T-helper 22 cell (primary cell): ENCODE measurements at places on chromosomes 5 and 9.

GRCh38 chr5:131413605-131414559 is 150.0 kb downstream of the CDC42SE2 start:
- no peak for DNase-seq

DNA sequence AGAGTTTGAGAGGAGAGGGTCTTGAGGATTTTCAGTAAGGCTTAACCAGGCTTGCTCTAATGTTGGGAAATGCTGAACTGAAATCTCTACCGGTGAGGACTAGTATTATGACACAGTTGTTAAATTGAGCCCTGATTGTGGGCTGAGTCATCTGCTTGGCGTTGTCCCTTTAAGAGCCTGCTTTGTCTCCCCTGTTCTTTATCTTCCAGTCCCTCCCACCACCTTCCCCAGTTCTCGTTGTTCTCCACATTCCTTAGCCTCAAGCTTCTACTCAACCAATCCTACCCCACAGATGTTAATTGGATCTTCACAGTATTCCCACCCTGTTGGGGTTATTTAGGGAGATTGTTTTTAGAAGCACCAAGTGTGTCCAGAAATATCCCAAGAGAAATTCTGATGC is 57.6 kb downstream of the ANKRD55 start:
- DNase-seq: no peak

GRCh38 chr9:136044971-136045594 is 50.0 kb downstream of the NACC2 start:
- no peak for DNase-seq

DNA sequence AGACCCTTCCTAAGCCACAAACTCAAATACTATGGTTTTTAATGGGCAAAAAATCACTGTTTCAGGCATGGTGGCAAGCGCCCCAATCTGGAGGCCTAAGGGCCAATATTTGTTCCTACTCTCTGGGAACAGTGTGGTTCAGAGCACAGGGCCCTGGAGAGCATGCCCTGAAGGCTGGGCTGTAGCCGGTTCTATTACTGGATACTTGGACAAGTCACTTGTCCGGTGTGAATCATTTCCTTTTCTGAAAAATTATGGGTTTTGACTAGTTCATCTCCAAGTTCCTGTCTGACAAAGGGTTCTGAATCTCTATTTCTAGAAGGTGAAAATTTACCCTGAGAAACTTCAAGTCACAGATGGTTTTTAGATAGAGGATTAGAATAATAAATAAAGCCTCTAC is 75.0 kb downstream of the OTULIN start:
- no peak for DNase-seq

DNA sequence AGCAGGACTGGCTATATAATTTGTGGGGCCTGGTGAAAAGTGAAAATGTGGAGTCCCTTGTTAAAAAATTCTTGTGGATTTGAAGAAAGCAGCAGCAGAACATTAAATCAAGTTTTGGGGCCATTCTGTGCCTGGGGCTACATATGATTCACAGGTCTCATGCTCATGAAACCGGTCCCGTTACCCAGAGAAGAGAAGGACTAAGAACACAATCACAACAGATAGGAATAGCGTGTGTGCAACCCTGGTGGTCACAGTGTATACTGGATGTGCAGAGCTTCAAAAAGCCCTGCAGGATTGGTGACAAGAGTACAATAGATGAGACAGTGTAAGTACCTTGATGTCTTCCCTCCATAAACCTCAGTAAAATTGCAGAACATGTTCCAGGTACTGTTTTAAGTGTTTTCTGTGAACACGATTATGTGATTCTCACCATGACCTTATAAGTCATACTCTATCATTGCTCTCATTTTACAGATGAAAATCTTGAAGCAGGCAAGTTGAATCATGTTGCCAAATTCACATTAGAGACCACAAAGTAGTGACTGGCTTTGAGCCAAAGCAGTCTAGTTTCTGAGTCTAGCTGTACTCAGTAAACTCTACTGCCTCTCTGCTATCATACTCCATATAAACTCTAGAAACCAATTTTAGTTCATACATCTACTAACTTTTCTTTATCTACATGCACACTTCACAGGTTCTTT is 636.5 kb downstream of the TAF11L14 start:
- no peak for DNase-seq

- DNase-seq: no peak
These were observed 69.5 kb upstream of the GARNL3 start for GRCh38 chr9:127194881-127195713.

DNA sequence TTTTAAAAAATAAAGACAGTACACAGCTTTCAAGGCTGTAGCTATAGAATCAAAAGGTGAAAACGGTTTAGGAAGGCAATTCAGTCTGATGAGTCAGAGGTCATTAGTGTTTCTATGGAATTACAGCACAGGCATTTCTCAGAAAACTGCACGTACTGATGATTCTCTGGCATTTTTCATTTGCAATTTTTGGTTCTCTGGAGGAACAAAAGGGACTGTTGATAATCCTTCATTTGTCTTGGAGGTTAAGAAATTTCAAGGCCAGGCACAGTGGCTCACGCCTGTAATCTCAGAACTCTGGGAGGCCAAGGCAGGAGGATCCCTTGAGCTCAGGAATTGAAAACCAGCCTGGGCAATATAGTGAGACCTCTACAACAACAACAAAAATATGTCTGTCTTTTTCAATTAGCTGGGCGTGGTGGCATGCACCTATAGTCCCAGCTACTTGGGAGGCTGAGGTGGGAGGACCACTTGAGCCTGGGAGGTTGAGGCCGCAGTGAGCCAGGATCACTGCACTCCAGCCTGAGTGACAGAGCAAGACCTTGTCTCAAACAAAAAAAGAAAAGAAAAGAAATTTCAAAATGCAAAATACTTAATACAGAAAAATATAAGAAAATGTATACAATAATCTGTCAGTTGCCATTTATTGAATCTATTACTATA is 27.3 kb downstream of the NR6A1 start:
- DNase-seq: no peak

- peak; percentile 28 for DNase-seq
These were observed at the start of gene C5orf63 for GRCh38 chr5:127072861-127073846. C5orf63 (minus strand) TSS chr5:127073502; CDS start chr5:127058995, 14,507 bp downstream.

- peak; percentile 43 for DNase-seq
These were observed 13.8 kb downstream of the EXOSC2 start for GRCh38 chr9:130707225-130707976.

- no peak for DNase-seq
These were observed 131.5 kb upstream of the SV2C start for GRCh38 chr5:75951716-75952115.

- no peak for DNase-seq
These were observed 6.5 kb upstream of the EGFL7 start for GRCh38 chr9:136656183-136656738.

DNA sequence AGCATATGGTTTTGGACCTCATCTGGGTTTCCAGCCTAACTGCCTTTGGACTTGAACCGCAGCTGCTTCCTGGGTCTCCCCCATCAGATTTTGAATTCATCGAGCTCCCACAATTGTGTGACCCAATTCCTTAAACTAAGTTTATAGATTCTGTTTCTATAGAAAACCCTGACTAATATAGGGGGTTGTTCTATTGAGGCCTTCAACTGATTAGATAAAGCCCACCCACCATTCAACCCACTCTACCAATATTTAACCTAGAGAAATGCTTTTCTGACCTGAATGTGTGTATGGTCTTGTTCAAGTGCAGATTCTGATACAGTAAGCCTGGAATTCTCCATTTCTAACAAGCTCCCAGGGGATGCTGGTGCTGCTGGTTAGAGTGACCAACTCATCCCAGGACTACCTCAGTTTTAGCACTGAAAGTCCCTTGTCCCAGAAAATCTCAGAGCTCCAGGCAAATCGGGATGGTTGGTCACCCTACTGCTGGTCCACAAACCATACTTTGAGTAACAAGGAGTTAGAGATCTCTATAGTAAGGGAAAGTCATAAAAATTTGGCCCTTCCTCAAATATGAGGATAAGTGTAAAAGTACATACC is 31.7 kb upstream of the GNE start:
- no peak for DNase-seq

DNA sequence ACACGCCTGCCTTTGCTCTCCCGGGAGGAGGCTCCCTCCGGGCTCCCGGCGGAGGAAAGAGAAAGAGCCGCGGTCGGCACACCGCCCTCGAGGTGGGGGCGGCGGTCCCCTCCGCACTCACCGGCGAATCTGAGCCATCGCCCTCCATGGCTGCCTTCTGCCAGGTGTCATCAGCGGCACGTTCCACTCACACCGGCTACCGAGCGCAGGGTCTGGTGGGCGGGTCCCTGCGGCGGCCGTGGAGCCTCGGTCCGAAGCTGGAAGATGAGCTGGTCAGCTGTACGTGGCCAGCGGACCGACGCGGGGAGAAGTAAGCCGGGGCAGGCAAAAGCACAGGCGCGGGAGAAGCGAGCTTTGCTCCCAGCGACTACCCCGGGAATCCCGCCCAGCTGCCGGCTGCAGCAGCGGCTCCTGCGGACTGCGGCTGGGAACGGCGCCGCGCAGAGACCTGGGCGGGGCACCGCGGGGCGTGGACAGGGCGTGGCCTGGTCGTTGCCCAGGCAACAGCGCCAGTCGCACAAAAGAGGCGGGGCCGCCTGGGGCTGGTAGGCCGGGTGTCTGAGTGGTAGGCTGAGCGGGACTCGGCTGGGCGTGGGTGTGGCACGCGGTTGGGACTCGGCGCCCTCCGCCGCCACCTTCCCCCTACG is at the start of gene TRIM36:
TRIM36 (minus strand) TSS at position 422 of the 647 bp plus-strand sequence; CDS start at position 148, 274 bp downstream.
- DNase-seq: peak; percentile 78

DNA sequence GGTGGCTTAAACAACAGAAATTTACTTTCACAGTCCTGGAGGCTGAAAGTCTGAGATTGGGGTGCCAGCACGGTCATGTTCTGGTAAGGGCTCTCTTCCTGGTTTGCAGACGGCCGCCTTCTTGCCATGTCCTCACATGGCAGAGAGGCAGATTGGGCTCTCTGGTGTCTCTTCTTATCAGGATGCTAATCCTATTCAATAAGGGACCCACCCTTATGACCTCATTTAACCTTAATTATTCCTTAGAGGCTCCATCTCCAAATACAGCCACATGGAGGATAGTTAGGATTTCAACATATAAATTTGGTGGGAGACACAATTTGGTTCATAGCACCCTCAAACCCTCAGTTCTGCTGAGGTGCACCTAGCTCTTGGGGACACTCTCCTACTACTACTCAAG is 180.4 kb downstream of the DAB2IP start:
- no peak for DNase-seq

DNA sequence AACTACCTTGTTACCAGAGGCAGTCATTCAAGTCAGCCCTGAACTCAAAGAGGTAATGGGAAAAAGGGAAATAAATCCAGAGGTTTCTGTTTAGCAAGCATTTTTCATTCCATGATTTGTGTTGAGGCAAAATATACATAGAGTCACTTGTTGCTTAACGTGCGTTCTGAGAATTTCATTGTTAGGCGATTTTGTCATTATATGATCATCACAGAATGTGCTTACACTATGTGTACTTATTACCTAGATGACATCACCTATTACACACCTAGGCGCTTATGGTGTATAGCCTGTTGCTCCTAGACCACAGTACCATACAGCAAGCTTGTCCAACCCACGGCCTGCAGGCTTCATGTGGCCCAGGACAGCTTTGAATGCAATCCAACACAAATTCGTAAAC is 36.2 kb downstream of the NUP214 start:
- DNase-seq: no peak

DNA sequence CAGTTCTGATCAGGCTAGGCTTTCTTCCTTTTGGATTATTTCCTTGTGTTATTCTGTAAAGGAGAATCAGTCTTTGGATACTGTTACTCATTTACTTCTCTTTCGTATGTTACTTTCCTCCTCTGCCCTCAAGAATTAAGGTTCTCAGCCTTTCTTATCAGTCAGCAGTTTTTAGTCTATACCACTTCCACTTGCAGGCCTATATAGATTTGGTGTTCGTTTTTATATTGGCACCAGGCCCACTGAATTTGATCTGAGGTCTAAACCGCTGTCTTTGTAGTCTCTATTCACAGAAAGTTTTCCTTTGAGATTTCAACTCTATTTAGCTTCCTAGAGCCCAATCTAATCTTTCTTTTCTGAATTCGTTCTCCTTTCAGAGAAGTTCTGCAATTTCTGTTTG is 62.8 kb downstream of the ERBIN start:
- DNase-seq: no peak

DNA sequence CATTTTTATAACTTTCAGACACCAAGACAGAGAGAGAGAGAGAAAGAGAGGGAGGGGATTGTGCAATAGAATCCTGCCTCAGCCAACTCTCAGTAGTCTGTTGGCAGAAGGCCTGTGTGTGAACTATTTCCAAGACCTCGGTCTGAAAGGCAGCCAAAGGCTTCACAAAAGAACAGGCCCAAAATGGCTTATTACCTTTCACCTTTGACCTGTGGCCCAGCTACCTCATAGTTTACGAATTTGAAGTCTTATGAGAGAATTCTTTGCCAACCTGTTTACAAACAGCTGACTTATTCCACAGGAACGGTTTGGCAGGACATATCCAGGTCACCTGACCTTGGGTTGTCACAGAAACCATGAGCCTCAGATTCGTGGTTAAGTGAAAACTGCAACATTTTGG is 48.6 kb downstream of the NR2F1-AS1 start:
- no peak for DNase-seq

DNA sequence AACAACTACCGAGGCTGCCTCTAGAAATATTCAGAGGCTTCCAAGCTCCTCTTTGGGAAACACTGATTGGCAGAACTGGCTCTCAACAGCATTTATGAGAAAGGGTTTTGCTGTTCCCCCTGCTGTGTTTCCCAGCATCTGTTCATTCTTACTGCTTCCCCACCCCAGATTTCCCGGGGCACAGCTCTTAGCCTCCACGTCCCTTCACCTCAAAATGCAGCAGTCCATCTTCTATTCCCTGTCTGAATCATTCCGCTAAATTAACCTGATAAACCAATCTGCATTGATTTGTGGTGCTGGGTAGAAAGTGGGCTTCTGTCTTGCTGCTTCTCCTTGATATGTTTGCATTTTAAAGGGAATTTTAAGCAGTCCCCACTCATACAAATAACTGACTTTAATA is 67.4 kb downstream of the PLK2 start:
- no peak for DNase-seq

DNA sequence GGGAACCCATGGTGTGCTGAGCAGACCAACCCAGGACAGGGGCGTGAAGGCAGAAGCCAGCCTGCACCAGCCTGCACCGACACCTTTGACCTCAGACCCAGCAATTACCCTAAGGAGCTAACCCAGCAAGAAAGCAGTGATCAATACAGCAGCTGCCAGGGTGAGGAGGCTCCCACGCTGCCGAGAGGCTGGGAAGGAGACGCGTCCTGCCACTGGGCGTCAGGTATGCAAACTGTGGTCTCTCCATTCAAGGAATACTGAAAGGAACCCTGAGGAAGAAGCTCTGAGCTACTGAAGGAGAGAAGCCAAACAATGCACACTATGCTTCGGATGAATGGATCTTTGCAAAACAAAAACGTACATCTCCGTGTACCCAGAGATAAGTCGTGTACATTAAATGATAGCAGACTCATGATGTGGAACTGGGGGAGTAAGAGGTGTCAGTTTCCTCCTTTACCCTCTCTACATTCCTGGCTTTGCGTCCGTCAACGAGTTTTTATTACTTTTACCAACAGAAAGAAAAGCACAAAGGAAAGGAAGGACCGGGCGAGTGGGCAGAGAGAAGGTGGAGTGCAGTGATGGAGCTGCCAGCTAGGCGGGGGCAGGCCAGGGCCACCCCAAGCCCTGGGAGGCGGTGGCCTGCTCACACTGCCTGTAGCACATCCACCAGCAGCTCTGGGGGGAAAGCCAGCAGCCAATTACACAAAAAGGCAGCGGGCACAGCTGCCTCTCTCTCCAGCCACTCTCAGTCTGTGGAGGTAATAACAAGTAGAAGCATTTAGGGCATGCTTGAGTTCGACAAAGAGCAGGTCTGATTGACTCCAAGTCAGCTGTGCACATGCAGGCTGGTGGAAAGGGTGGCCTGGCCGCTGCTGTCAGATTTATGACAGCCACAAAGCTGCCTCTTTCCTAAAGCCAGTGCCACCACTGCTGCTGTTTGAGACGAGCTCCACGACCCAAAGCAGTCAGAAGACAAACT is 29.3 kb downstream of the RASGEF1C start:
- no peak for DNase-seq

GRCh38 chr5:74282490-74282889 is 358.0 kb downstream of the ENC1 start:
- DNase-seq: no peak
